Fibroblast of skin of left quadriceps (primary cell): ENCODE measurements at places on chromosomes 5 and 9.
A peak's percentile ranks its signal among the peaks of the same experiment; 100 is the strongest.

DNA sequence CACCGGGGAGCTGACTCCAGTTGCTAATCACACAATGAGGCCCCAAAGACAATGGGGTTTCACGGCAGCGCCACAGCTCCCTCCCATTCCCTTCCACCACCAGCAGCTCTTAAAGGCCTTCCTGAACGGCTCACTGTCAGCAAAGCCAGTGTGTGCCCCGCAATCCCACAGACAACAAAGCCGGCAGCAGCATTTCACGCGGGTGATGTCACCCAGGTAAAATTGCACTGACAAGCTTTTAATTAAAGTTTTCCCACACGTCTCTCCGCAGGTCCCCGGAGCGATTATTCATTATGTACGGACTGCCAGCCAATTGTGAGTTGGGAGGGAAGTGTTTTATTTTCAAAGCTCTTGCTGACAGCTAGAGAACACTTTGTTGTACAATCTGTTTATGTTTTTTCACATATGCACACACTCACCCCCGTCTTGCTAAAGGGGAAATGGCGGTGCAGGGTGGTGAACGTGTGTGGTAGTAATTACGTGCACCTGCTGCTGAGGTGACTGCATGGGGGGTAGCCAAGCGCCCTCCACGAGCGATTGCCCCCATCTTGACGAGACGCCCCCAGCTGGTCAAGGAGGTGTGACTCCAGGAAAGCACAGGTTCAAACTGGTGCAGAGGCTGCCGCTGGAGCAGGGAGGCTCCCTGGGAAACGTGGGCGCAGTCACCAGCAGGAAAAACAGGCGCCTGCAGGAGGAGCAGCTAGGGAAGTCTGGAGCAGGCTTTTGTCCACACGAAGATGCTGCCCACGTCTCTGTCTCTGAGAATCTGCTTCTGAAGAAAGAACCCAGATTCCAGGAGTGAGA is 65.0 kb downstream of the IRX2 start:
- DNase-seq = no peak

DNA sequence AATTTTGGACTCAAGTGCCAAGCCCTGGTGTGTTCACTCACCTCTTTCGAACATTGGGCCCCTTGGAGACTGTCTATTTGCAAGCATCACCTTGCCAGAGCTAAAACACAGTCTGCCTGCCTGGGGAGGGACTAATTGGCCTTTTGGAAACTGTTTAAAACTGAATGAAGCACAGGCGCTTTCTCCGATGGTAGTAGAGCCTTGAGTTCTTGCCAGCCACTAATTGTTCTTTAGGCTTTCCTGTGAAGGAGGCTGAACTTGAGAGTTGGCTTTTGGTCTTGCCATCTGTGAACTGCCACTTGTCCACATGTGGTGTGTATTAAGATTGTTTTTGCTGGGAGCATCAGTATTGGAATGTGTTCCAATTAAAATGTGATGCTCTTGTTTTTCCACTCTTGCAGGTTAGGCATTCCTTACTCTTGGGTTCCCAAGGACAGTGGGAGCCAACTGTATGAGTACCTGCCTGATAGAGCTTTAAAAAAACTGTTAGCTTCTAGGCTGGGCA is 26.0 kb downstream of the GARNL3 start:
- DNase-seq = no peak

- DNase-seq = no peak
Observed at GRCh38 chr5:142780871-142781270, 10.7 kb downstream of the ARHGAP26 start.

DNA sequence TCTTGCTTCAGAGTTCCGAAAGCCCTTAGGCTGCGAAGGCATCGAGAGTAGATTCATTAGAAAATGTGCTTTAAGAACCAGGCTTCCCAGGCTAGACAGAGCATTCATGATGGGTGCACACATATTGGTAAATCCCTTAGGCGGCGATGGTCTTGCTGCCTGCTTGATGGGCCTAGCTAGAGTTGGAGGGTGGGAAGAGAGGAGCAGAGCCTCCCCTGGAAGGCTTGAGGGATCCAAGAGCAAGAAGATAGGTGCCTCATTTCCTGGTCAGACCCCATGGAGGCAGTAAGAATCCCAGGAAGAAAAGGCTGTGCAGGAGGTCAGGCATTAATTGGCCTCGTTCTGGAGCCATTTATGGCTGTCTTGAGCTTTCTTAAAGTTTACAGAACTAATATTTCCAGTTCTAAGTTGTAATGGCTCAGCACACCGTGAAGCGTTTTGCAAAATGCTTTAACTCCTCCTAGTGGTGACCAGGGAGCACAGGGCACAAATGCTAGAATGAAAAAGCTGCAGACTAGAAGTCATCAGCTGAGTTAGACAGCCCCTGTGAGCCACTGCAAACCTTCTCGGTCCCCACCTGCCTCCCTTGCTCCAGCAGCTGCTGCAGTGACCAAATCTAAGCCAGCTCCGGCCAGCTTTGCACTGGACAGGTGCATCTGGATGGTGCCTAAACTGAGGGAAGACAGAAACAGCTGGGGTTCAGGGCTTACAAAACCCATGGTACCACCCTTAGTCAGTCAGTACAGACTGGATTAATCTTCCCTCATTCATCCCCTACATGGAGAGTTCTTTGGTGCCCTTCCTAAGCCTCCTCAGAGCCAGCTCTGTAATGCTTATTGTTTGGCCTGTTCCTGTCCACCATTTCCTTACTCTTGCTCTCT is 14.7 kb downstream of the SLC45A2 start:
- DNase-seq = peak; percentile 41

GRCh38 chr9:2465921-2466460 is 155.6 kb upstream of the VLDLR start:
- DNase-seq = no peak

DNA sequence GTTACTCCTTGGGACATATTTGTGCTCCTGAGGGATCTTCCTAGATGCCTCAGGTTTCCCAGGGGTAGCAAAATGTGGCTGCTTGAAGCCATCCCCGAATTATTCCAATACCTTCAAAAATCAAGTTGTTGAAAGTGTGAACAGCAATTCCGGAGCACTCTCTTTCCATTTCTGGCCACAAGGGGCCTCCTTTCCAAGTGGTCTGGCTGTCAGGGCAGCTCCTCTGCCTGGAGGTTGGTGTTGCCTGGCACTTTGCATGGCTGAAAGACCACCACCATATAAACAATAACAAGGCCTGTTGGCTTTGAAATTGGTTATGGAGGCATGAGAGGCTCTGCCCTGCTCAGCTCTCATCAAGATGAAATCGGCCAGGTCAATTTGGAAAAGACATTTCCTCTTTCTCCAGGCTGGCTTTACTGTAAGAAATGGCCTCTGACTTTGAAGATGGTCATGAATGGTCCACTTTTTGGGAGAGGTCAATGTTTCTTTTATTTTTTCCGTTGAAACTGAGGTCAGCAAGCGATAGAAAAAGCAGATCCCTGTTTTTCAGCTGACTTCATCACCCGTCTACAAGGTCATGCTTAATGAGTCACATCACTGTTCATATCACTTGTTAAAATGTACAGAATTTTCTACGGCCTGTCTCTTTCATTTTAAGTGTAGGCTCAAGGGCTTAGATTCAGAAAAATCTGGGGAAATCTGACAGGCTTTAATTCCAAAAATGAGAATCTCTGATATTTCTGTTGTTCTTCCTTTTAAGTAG is 481.1 kb upstream of the ZNF608 start:
- no peak for DNase-seq

- no peak for DNase-seq
Observed at GRCh38 chr9:6739218-6739617, 18.6 kb upstream of the KDM4C start.

DNA sequence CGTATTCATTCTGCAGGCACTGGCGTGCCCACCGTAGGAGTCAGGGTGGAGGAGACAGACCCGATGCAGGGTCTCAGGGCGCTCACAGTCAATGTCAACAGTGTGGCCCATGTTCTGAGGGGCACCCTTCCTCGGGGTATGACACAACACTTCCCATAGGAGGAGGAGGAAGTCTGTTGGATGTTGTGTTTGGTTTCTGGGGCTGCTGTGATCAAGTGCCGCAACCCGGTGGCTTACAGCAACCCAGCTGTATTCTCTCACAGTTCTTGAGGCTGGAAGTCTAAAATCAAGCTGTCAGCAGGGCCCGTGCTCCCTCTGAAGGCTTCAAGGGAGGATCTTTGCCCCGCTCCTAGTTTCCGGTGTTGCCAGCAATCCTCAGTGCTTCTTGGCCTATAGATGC is 5.6 kb upstream of the HNRNPAB start:
- DNase-seq = no peak

DNA sequence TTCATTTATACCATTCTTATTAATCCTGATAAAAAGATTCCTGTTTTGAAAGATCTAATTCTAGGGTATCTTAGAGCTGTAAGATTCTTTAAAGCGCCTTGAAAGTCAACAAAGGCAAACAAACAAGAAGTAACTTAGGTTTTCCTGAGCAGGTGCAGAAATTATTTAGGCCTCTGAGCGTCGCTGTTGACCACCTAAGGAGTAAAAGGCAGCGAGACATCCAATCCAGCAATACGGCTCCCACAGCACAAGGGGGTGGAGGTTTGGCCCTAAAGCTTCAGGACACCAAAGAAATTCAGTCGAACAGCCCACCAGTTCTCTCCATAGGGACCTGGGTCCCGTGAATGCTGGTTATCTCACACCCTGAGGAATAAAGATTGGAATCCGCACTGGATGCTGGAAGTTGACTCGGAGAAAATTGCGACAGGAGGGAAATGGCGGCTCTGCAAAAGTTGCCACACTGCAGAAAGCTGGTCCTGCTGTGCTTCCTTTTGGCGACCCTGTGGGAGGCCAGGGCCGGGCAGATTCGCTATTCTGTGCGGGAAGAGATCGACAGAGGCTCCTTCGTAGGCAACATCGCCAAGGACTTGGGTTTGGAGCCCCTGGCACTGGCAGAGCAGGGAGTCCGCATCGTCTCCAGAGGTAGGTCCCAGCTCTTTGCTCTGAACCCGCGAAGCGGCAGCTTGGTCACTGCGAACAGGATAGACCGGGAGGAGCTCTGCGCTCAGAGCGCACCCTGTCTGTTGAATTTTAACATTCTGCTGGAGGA is at the start of gene PCDHGA2:
TSS of gene PCDHGA2 (plus strand) at position 223 of the 769 bp plus-strand sequence.
- no peak for DNase-seq

- DNase-seq = no peak
Observed at GRCh38 chr9:99595796-99596195, 225.9 kb upstream of the NR4A3 start.

- no peak for DNase-seq
Observed at GRCh38 chr5:36552651-36553393, 53.6 kb upstream of the SLC1A3 start.

GRCh38 chr5:178349075-178349511 is 116.5 kb upstream of the PHYKPL start:
- peak; percentile 43 for DNase-seq

DNA sequence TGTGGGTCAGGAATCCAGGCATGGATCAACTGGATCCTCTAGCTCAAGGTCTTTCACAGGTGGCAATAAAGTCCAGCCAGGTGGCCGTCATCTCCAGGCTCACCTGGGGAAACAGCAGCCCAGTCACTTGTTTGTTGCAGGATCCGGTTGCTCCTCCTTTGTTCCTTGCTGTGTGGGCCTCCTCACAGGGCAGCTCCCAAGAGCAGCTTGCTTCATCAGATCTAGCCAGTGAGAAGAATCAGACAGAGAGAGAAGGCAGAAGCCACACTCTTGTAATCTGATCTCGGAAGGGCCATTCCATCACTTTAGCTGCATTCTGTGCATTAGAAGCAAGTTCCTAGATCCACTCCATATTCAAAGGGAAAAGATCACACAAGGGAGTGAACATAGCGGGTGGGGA is 3.2 kb upstream of the HSD17B3 start:
- no peak for DNase-seq

DNA sequence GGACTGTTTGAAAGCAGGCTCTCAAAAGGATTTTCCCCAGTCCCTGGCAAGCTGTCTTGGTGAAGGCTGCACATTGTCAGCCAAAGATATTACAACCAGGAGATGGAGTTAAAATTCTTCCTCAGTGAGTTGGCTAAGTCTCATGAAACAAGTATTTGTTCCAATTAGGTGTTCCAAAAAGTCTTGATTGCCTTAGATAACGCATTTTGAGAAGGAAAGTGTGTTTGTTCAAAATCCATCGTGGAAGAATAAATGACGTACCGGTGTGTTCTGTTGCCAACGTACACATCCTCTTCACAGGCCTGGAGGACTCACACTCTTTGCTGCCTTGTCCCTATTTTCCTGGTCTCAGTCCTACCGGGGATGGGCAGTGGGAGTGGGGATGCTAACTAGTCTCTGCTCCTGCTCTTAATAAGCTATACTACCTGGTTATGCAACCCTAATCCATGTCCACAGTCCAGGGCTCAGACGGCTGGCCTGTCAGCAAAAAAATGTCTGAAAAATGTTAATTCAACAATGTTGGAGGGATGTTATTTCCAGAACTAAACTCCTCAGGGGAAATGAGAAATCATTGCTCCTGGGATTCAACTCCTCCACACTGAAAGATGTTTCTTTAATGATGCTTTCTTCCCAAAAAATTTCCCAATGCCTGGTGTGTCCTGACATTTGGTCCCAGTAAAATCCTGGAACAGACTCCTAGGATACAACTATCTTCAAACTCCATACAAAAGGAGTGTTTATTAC is 175.3 kb upstream of the KLF9 start:
- peak; percentile 84 for DNase-seq

GRCh38 chr9:89732939-89733324 is 128.1 kb downstream of the GADD45G start:
- no peak for DNase-seq

- DNase-seq = no peak
Observed at GRCh38 chr5:149829954-149830353, 99.8 kb downstream of the PPARGC1B start.

DNA sequence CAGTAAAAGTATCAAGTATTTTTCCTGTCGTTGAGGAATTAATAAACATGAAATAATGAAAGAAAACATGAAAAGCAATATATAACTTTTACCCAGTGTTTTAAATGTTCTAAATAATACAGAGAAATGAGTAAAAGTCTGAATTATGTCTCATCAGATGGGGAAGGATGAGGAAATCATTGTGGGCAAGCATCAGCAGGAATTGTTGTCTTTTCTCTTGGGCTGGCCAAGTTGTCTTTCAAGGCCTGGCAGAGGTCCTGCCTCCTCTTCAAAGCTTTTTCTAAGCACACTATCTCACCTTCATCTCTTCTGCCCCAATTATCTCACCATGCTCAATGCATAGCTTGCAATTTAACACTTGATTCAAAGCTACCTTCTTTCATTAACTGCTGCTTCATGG is 41.9 kb downstream of the MOCS2 start:
- no peak for DNase-seq

DNA sequence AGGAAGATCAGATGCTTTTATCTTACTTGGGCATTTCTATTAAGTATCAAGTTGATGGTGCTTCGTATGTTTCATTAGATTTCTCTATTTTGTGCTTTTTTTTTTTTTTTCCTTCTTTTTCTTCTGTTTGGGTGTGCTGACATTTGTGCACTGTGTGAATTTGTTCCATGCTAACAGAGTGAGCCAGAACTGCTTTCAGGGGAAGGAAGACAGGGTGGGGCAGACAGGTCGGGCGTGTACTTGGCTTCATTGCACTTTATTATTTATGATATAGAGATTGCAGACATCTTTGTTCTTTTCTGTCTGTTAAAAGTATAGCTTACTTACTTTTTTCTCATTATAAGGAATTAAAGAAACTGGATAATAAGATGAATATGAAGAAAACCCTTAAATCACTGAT is 112.2 kb downstream of the FGF18 start:
- DNase-seq = no peak

GRCh38 chr9:132126680-132127236 is 35.1 kb upstream of the NTNG2 start:
- DNase-seq = no peak

GRCh38 chr5:6758706-6759105 is 45.5 kb downstream of the TENT4A start:
- no peak for DNase-seq

- DNase-seq = no peak
Observed at GRCh38 chr5:118597543-118597942, 390.8 kb downstream of the DTWD2 start.

GRCh38 chr5:54692631-54693030 is 175.1 kb downstream of the SNX18 start:
- no peak for DNase-seq

- no peak for DNase-seq
Observed at GRCh38 chr5:58456486-58456885, 3.4 kb downstream of the PLK2 start.
